ENCODE measurements at places on chromosomes 5 and 9. TPM values are rescaled to one million over a fixed set of nuclear protein-coding genes. Genes with fewer than 3 reads are reported as not detected.

F2R gene
- total RNA-seq: 16.6 TPM

YTHDC2 gene
- 22.2 TPM for total RNA-seq

TICAM2 gene
- total RNA-seq: 2.9 TPM

RGS7BP gene
- not detected for total RNA-seq

PLAC8L1 gene
- total RNA-seq: 2.6 TPM

TLR4 gene
- total RNA-seq: 0.10 TPM

FEM1C gene
- 27.5 TPM for total RNA-seq

SLC45A2 gene
- not detected for total RNA-seq

SOX30 gene
- total RNA-seq: 0.27 TPM

TEX53 gene
- total RNA-seq: not detected

EQTN gene
- not detected for total RNA-seq

ROPN1L gene
- 0.66 TPM for total RNA-seq

SV2C gene
- total RNA-seq: not detected

- no peak for DNase-seq
Measured at GRCh38 chr5:179959641-179960040, 51.9 kb upstream of the TBC1D9B start.

GRCh38 chr9:21336457-21336856 lies 1.3 kb upstream of the KLHL9 start:
- DNase-seq: no peak

DNA sequence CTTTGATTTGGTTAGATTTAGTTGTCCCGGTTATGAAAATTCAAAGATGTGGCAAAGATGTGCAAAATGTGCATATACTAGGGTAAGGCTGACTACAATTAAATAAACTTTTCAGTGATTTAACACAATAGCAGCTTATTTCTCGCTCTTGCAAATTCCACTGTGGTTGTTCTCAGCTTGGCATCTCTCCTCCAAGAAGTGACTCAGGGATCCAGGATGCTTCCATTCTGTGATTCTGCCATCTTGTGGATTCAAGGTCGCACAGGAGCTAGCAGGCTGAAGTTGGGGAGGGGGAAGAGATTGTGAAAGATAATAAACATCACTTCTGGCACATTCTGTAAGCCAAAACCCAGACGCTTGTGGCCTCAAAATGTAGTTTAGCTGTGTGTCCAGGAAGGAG lies 60.1 kb upstream of the TGFBR1 start:
- no peak for DNase-seq

GRCh38 chr5:143355710-143356109 lies 47.8 kb downstream of the NR3C1 start:
- DNase-seq: peak; percentile 84

- DNase-seq: no peak
Measured at GRCh38 chr5:127942246-127943060, 141.1 kb upstream of the SLC12A2 start.

DNA sequence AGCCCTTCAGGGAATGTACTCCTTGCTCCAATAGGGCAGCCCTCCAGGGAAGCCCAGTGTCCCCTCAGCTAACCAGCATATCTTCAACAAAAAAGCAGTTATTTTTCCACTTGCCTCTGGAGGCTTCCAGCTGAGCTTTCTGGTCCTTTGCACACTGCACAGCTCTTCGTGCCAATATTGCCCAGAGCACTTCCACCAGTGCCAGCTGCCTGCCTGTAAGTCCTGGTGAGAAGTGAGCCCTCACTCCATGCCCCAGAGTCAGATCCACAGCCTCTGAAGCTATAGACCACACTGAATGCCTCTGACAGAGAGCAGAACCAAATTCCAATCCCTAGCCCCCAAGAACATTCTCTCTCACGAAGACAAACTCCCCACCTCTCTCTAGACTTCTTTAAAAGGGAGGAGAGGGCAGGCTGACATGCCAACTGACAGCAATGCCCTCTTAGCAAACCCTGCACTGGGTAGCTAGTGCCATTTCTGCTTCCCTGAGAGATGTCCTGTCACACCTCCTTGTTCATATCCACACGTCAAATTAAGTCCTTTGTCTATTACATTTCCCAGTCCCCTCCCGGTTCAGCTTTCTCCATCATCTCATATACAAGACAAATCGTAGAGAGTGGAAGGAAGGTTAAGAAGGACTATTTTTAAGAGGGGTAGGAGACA lies 12.7 kb upstream of the HEXB start:
- no peak for DNase-seq

DNA sequence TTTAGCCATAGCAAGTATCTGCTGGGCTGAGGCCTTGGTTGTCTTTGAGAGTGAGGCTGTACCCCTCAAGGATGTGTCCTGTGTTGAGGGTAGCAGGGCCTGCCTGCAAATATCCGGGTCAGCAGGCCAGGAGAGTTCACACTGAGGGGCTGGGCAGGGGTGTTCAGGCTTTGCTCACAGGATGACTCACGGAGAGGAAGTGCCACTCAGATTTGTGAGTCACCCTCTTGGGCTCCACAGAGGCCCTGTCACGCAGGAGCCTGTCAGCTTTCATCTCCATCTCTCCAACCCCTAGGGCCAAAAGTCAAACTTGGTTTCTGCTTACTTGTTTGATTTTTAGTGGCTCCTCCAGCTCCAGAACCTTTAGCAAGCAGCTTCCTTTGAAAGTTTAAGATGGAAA lies 211.5 kb downstream of the SEC61B start:
- DNase-seq: peak; percentile 60

- DNase-seq: no peak
Measured at GRCh38 chr9:3205421-3206095, 320.2 kb downstream of the RFX3 start.

GRCh38 chr9:108272349-108272899 lies 583.4 kb downstream of the ACTL7B start:
- peak; percentile 38 for DNase-seq

- no peak for DNase-seq
Measured at GRCh38 chr5:54799645-54800044, 185.7 kb downstream of the ESM1 start.

GRCh38 chr5:64612344-64612961 lies 77.8 kb upstream of the SHISAL2B start:
- peak; percentile 48 for DNase-seq

- no peak for DNase-seq
Measured at GRCh38 chr9:110291921-110292557, 35.7 kb upstream of the TXN start.

DNA sequence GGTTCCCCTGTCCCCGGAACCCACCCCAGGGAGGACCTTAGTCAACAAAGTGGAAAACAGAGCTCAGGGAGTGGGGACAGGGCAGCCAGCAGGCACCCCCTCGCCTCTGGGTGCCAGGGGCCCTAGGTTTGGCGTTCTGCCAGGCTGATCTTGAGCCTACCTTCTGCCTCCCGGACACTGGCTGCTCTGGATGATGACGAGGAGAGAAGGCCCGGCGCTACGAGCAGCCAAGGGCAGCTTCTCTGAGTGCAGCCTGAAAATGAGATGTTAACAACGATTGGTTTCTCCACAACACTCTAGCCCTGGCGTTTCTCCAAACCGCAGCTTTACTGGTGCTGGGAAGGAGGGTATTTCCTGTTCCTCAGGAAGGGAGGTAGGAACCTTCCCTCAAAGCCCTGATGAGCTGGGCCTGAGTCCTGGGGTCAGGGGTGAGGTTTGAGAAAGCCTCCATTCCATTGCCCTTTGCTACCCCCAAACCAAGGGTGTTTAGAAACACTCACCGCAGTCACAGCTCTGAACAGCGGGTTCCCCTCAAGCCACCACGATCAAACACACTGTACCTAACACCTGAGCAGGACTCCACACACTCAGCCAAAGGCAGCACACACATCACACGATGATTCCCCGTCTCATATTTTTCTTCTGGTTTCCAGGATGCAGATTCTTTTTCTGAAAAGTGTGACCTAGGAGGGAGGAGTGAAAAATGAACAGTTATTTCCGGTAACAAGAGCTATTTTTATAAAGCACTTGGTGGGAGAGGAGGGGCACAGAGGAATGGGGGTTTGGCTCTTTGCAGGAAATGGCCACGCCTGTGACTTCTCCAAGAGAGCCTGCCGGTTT lies at the start of gene STING1:
STING1 (minus strand) TSS at position 709 of the 840 bp plus-strand sequence. CDS start 1,054 bp downstream, outside the sequence.
- DNase-seq: peak; percentile 71

DNA sequence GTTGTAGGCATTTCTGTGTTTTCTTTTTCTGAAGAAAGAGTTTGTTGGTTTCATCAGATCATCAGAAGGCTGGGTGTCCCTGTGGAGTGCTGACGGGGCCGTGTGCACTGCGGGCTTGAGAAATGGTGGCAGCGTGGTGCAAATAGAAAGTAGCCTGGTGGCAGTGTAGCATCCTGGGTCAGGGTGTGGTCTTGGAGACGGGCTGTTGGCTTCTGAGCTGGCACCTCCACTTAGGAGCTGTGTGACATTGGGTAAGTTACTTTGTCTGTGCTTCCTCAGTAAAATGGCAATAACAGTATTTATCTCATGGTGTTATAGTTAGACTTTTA lies 10.0 kb upstream of the NDST1 start:
- DNase-seq: no peak

GRCh38 chr9:75889977-75890471 lies 449 bp upstream of the PCSK5 start:
- no peak for DNase-seq

DNA sequence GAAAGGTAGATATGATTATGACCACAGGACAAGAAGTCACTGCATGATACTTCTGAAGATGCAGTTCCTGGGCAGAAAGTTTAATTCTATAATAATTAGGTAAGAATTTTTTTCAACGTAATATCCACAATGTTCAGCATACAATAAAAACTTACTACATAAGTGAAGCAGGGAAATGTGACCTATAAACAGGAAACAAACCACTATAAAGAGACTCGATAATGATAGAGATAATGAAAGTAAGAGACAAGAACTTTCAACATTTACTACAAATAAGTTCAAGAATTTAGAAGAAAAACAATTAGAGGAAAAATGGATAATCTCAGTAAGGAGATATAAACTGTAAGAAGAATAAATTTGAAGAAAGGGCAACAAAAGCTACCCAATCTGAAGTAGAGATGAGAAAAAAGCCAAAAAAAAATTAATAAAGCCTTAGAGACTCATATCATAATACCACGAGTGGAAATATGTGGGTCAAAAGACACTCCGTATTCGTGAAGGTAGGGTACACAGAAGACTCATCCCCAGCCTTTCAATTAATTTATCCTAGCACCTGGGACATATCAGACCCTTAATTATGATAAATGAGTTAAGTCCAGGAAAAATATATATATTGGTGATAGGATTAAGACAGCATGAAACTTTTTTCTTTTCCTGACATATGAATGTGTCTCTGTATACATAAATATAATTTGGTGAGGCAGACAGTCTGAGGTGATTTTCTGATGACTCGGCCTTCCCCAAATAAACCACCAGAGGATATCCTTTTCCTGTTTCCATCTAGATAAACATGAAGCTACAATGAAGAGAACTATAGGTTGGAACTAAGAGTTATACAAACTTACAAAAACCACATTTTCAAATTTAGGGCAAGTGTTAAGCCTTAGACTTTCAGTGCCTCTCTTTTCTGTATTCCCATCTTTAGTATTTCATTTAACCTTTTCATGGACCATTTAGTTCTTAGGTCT lies 120.4 kb downstream of the RAPGEF6 start:
- no peak for DNase-seq

- DNase-seq: no peak
Measured at GRCh38 chr5:60651872-60652620, 47.9 kb downstream of the DEPDC1B start.

- DNase-seq: no peak
Measured at GRCh38 chr5:103010168-103010567, 109.8 kb downstream of the GIN1 start.

- DNase-seq: peak; percentile 32
Measured at GRCh38 chr9:100700689-100701318, 122.9 kb downstream of the CAVIN4 start.

- no peak for DNase-seq
Measured at GRCh38 chr9:126788046-126788445, 16.8 kb upstream of the ZBTB43 start.

GRCh38 chr5:134634227-134634626 lies 1.6 kb upstream of the SAR1B start:
- DNase-seq: no peak

DNA sequence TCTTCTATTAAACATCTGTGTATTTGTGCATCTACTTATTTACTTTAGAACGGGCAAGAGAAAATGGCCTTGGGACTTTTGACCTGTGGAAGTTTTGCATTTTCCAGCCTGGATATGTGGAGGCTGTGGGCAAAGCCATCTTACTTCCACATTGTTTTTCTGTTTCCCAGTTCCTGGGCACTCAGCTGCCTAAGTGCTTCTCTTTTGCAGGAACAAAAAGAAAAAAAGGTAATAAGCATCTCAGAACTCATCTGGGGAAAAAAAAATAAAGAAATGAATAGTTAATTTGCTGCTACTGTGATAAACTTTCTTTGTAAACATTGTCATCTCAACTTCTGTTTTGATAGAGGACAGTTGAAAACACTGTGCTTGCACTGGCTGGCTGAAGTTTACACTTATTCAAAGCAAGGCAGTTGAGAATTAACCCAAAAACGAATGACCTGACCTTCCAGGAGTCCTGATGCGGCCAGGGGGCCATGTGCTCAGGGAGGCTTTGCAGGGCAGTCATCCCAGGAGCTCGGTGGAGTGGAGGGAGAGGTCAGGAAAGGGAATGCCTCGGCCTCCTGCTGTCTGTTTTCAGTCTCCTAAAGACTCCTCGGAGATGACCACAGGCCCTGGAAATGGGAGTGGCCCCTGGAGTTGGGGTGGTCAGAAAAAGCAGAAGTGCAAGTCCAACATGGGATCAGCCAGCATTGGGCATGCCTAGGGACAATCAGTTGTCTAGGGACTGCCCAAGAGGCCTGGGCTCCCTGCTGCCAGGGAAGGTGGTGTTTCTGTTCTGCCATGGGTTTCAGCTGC lies 75.5 kb downstream of the RAI14 start:
- DNase-seq: no peak

DNA sequence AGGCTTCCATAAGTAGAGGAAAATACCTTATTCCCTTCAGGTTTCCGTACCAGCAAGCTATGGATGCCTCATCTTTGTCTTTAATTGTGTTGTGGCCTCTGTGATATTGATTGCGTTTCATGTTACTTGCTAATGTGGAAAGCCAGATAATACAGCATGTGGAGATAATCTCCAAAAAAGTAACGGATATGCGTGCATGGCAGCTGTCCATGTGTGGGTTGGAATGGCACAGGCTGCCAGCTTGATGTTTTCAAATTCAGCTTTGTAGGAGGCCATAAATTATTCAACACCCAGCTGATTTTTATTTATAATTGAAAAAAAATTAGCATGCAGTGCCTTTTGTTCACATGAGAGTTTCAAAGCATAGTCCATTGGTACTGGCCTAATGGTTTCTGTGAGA lies 144.9 kb downstream of the GIN1 start:
- DNase-seq: no peak

DNA sequence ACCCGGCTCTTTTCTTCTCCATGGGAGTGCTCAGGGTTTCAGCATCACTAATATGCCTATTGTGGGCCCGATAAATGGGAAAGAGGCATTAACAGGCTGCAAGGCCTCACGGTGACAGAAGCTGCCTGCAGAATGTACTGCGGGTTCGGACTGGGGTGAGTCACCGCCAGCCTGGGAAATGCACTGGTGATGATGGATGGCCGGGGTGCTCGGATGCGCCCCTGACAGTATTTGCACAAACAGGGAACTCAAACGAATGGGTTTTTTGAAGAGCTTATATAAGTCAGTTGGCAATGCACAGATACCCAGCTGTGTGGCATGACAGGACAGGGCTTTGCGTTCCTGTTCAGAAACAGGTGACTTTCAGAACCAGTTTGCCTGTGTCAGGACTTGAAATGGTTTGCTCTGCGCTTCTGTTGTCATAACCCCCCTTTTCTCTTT lies 42.0 kb upstream of the PITX1 start:
- DNase-seq: no peak
